ENCODE measurements at places on chromosomes 7 and 10. TPM values are rescaled to one million over a fixed set of nuclear protein-coding genes. Genes with fewer than 3 reads are reported as not detected.

Gene PROSER2
- total RNA-seq = 1.3 TPM

Gene RBM20
- 2.7 TPM for total RNA-seq

Gene PRR15
- total RNA-seq = not detected

Gene FAM25A
- total RNA-seq = not detected

Gene FAM180A
- not detected for total RNA-seq

Gene MNX1
- total RNA-seq = 1.0 TPM

Gene SFTPD
- total RNA-seq = not detected

Gene OPN4
- total RNA-seq = not detected

Gene GIMAP8
- total RNA-seq = not detected

Gene ASZ1
- total RNA-seq = not detected

Gene ITGB8
- not detected for total RNA-seq

Gene FOXI2
- total RNA-seq = not detected

Gene INTS15
- 24.5 TPM for total RNA-seq

Gene ABCC2
- total RNA-seq = 3.7 TPM

Gene MALRD1
- total RNA-seq = not detected

Gene VSTM2A
- not detected for total RNA-seq

Gene TDRD1
- not detected for total RNA-seq

Gene TAS2R4
- not detected for total RNA-seq

Gene ZNF518A
- 16.6 TPM for total RNA-seq

Gene NUTM2B
- 0.61 TPM for total RNA-seq

Gene MLLT10
- 30.8 TPM for total RNA-seq

Gene CACNA2D1
- 1.4 TPM for total RNA-seq

Gene TSPAN33
- total RNA-seq = 35.8 TPM

Gene ADAMTS14
- 0.03 TPM for total RNA-seq

Gene GIMAP7
- total RNA-seq = not detected

Gene PNLIPRP3
- total RNA-seq = not detected

Gene JCAD
- not detected for total RNA-seq

Gene ATOH7
- total RNA-seq = 0.37 TPM

Gene KCND2
- total RNA-seq = not detected

Gene TLX1
- total RNA-seq = 0.14 TPM

Gene PTPN20
- total RNA-seq = not detected
